ENCODE measurements at places on chromosomes 6 and 20.

GRCh38 chr20:10521836-10522235, 86.7 kb downstream of the SLX4IP start:
- DNase-seq, result no peak

DNA sequence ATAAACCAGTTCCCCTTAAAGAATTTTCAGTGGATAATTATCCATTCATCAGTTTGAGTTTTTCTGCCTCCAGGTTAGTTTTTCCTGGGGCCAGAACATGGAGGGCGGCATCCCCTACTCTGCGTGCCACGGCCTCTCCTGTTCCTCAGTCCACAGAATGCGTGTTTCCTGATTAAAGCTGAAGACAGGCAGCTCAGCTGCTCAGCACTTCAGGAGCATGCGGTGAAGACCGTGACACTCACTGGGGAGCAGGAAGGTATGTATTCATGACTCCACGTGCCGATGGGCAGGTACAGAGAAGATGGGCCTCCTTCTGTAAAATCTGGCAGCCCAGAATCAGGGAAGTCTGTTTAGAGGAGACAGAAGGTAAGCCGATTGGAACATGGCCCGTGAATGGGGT, 2.0 kb upstream of the THBS2 start:
- no peak for DNase-seq

- peak; percentile 62 for DNase-seq
Measured at GRCh38 chr20:6122873-6123648, at the start of gene FERMT1. TSS of gene FERMT1 (minus strand) at chr20:6123030. CDS start at chr20:6119554, 3,476 bp downstream.

GRCh38 chr6:33978412-33979150, 167.3 kb downstream of the GRM4 start:
- no peak for DNase-seq

GRCh38 chr6:99347804-99348203, 1.7 kb downstream of the FAXC start:
- no peak for DNase-seq

DNA sequence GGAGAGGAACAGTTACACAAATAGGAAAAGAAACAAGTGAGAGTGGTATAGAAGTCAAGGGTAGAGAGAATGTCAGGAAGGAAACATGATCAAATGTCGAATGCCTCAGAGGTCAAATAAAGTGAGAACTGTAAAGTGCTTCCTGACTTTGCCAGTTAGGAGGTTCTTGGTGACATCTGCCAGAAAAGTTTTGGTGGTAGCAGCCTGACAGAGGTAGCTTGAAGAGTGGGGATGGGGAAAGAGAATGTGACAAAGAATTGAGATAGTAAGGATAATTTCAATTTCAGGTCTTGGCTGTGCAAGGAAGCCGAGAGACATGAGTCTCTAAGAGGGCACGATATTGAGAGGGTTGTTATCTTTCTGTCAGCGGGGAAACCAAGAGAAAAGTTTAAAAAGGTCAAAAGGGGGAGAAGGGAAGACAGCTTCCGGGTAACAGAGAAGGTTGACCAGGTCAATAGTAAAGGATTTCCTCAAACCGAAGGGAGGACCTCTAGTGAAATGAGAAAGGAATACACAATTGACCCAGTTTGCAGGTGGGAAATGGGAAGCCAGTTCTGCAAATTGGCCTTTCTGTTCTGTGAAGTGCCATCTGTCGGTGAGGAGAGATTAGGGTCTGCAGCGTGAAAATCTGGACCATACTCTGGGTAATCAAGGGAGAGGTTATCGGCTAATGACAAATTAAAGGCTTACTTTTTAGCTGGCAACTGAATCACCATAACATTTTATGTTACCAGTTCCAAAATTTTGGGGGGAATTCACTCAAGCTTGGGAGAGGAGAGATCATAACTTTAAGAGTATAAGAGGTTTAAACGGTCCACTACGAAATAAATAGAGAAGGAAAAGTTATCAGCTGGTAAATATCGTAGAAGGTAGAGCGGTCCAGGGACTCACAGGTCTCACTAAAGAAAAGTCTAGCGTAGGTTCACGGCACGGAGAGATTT, 973 bp upstream of the BRD2 start:
- peak; percentile 56 for DNase-seq

DNA sequence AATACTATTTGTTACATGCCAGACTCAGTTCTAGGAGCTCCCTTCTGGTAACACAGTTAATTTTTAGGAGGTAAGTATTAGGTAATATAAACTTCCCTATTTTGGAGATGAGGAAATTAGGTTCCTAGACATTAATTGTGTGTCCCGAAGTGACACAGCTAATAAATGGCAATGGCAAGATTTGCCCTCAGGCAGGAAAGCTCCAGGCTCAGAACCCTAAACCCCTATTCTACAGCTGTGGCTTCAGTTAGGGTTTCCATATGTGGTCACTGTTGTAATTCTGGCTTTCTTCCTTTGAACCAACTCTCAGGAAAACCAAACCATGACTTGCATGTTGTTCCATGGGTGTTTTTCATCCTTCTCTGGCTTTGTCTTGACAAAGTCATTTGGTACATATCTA, 188.2 kb downstream of the PLCB1 start:
- no peak for DNase-seq

- DNase-seq, result no peak
Measured at GRCh38 chr6:27966044-27966443, 9.0 kb downstream of the OR2B6 start.

- DNase-seq, result no peak
Measured at GRCh38 chr6:56642366-56643261, at the start of gene DST. TSS of gene DST (minus strand) at chr6:56642889.

DNA sequence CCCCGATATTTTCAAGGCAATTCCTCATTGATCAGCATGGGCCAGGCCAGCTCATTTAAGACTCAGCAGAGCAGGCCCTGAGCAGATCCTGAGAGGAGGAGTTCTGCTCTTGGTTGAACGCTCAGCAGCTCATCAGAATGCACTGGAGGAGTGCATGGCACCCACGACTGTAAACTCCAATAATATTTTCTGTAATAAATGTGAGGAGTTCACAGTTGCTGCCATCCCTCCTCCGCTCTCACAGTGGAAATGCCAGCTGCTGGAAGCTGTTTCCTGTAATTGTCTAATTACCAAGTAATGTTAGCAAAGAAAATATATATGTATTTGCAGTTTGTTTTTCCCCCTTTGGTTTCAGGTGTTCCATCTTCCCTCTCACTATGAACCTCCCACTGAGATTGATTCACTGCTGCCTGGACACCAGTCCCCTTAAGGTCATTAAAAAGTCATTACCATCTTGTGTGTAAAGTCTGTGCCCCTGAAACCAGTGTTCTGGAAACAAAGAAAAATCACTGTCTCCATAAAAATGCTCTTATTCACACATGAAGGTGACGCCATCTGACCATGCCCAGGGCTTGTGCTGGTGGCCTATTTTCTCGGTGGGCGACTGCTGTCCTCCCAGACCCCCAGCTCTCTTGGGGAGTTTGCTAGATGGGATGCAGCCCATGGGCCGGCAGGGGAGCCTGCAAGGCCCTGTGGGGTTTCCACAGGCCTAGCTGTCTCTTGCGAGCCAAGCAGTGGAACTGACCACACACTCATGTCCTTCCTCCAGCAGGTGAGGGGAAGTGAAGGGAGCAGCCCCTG, 374.2 kb downstream of the ZFAND3 start:
- DNase-seq, result no peak

DNA sequence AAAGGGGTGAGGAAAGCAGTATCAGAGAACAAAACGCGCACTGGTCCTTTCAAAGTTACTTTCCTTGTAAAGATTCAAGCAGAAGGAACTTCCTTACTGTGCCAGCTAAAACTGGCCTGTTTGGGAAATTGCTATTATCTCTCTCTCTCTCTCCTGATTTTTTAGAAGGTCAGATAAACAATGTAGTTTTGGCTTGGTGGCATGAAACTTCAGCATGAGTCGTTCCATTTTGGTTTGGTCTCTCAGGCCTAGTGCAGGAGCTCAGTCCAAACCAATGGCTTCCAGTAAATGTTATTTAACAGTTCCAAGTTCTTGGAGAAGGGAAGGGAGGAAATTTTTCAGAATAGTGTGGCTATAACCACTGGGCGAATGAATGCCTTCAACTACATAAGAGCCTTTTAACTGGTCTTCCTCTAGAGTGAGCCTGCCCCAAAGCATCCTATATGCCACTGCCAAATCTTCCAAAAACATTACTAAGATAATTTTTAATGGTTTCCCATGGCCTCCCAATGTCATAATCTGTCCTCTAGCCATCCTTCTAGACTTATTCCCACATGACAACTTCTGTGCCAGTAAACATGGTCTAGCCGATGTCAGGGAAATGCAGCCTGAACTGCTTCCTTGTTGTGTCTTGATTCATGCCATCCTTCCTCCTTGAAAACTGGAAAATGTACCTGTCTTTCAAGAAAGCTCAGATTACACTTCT, 9.1 kb upstream of the SNX9 start:
- no peak for DNase-seq

GRCh38 chr6:5811997-5812396, 194.7 kb downstream of the NRN1 start:
- DNase-seq, result no peak

- DNase-seq, result no peak
Measured at GRCh38 chr20:36861625-36861874, 14.4 kb upstream of the TLDC2 start.

DNA sequence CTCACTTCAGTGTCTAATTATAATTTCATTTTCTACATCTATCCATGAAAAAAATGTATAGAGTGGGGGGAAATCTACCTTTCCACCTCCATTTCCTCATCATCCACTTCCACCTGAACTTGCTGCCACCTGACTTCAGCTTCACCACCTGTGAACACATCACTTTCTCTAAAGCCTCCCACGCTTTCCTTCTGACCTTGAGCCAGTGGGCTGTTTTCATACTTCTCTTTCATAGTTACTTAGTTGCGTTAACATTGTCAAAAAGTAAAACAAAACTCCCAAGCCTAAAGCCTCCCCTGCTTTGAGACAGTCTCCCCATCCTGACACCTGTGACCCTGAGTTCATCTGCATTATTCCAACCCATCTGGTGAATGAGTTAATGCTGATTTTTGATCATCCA, 47.3 kb downstream of the KLHL31 start:
- DNase-seq, result no peak

DNA sequence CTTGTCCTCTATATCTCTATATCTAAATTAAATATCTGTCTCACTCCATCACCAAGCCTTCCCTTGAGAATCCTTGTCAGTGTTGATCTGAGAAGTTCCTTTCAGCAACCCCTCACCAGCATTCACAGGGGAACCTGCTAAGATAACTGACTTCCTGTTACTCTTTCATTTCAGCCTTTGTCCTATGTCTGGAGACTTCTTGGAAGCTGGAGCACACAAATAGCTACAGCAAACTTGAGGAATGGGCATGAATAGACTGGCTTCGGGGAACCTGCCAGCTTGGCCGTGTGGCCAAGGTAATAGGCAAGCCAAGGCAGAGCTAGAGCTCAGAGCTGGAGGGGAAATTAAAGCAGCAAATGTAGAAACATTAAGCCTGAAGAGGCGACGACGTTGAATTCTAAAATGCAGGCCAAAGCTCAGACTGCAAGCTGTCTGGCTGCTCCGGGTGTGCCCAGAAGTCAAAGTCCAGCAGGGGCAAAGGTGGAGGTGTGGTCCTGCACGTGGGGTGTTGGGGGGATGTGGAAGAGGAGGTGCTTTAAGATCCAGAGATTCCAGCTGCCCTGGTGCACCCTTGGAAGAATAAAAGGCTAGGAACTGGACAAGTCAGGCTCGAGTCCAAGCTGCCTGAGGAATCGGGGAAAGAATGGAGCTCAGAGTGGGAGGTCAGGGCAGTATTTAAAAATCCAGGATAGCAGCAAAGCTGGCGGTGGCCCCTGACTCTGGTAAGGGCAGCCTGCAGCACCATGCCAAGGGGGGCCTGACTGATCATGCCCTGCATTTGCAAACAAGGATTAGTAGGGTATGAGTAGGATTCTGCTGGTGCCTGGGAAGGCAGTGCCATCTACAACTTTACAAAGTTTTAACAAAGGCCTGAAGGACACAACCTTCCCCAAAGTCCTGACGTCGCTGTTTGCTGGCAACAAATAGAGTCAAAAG, 185.0 kb upstream of the SGK1 start:
- no peak for DNase-seq

- DNase-seq, result peak; percentile 84
Measured at GRCh38 chr20:24910461-24910860, 38.6 kb upstream of the CST7 start.

- DNase-seq, result no peak
Measured at GRCh38 chr20:10795286-10796026, 121.7 kb upstream of the JAG1 start.

- no peak for DNase-seq
Measured at GRCh38 chr6:15339081-15339480, 93.2 kb downstream of the JARID2 start.

- DNase-seq, result no peak
Measured at GRCh38 chr20:4064144-4064909, 49.0 kb upstream of the RNF24 start.

Measured in NCI-H345 (cell line).